ENCODE measurements at places on chromosomes 16 and 17.

DNA sequence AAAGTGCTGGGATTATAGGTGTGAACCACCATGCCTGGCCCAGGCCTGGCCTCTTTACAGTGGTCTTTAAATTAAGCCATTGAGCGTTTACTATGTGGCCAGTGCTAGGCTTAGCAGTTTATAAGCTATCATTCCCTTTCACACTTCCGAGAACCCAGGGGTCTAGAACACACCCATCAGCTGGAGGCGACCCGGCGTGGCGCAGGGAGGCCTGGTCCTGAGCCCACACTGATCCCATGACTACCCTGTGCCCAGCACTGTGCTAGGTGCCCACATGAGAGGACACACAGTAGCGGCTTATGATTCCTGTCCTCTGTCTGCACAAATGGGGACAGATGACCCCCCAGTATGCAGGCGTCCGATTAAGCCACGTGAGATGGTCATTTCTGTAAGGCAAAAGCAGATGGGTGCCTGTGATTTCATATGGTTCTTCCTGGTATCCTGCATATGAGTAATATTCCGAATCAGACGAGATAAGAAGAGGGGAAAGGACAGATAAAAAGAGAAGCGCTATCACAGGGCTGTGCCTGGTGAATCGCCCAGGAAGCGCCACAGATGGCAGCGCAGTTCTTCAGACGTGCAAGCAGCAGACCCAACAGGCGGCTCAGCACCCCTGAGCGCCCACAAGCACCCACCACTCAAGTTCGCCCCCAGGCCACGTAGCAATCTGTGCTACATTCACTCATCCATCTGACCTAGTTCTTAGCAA lies 5.3 kb downstream of the OSGIN1 start:
- H3K27ac ChIP-seq: no peak overlapping the region
- H3K4me3 ChIP-seq: no peak overlapping the region
- peaks cover 10% of the 10 kb centered on the region for H3K27me3 ChIP-seq

DNA sequence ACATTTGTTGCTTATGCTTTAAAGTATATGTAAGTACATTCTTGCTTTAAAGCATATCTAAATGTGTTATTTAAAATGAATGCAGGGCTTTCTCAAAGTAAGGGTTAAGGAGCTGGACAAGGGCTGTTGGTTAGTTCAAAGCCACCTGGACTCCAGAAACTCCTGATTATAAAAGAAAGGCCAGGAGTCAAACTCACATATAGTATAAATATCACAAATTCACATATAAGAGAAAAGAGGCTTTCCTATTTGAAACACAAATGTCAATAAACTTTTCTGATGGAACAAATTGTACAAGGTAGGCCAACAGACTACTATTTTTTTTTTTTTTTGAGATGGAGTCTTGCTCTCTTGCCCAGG lies 84.5 kb upstream of the CORO6 start:
- peak overlapping the region; percentile 99 for H3K27ac ChIP-seq
- H3K27me3 ChIP-seq: no peaks in the 10 kb centered on the region
- peaks cover 44% of the 10 kb centered on the region for H3K4me1 ChIP-seq
- peak overlapping the region; percentile 82 for H3K4me3 ChIP-seq

DNA sequence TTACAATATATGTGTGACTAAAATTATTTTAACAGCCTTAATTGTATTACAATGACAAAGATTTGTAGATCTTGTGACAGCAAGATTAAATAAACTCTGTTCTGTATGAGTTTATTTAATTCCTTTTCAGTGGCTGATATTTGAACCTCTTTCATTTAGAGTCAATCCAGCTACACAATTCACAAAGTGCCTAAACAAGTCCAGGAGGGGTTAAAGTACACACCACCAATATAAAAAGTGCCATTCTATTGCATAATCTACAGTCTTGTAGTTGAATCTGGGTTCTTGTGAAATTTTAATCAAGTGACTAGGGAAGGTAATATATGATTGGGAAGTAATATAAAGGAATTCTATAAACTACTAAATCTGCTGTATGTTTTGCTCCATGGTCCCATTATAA lies 3.9 kb upstream of the NFAT5 start:
- H3K36me3 ChIP-seq: peaks cover 7% of the 10 kb centered on the region
- H3K27ac ChIP-seq: no peak overlapping the region
- no peak overlapping the region for H3K4me3 ChIP-seq

DNA sequence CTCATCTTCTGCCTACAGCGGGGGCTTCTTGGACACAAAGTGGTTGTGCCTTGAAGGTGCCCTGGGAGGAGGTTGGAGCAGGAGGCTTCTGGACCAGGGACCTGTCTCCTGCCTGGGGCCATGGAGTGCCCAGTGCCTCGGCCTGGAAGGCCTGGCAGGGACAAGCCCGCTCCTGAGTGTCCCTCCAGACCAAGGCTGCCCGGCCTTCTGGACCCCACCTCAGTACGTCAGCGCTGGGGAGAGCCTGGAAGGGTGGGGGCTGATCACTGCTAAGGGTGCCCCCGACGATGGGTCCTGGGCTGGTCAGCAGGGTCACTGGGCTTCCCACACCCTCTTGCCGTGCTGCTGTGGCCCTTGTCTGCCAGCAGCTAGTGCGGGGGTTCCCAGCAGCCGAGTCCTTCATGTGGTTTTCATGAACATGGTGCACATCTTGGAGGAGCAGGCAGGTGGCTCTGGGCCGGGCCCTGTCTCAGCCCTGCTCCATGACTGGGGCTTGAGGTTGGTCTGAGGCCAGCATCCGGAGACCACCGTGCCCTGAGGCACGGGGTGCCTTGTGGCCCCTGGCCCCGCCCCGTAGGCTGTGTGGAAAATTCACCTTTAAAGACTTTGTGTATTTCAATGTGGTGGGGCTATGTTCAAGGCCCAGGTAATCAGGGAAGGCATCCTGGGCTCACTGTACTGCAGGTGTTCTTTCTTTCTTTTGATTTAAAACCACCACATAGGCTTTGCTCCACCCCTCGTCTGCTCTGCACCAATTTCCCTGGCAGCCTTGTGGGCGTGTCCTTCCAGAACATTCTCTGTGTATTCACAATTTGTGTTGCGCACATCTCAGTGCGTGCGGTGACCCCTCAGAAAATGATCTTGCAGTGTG lies 22.4 kb downstream of the MGRN1 start:
- H3K4me1 ChIP-seq: peaks cover 12% of the 10 kb centered on the region
- H3K27me3 ChIP-seq: no peaks in the 10 kb centered on the region
- no peak for DNase-seq
- peaks cover 24% of the 10 kb centered on the region for H3K36me3 ChIP-seq

- no peak for DNase-seq
- peaks cover 55% of the 10 kb centered on the region for H3K4me1 ChIP-seq
- no peaks in the 10 kb centered on the region for H3K27me3 ChIP-seq
- peak overlapping the region; percentile 7 for H3K4me3 ChIP-seq
These were observed 7.5 kb downstream of the SRSF1 start for GRCh38 chr17:57999496-58000017.

- peak overlapping the region; percentile 9 for H3K4me3 ChIP-seq
- no peak for DNase-seq
- peaks cover 6% of the 10 kb centered on the region for H3K36me3 ChIP-seq
- no peaks in the 10 kb centered on the region for H3K27me3 ChIP-seq
- H3K27ac ChIP-seq: peak overlapping the region; percentile 66
These were observed 5.9 kb downstream of the ARSG start for GRCh38 chr17:68297195-68297594.

GRCh38 chr17:80474231-80474960 lies 2.0 kb downstream of the NPTX1 start:
- no peak for DNase-seq
- H3K4me3 ChIP-seq: peak overlapping the region; percentile 42
- H3K27ac ChIP-seq: no peak overlapping the region
- H3K27me3 ChIP-seq: peaks cover 46% of the 10 kb centered on the region
- no peaks in the 10 kb centered on the region for H3K36me3 ChIP-seq
- peaks cover 12% of the 10 kb centered on the region for H3K4me1 ChIP-seq

- DNase-seq: no peak
- H3K27ac ChIP-seq: no peak overlapping the region
- no peaks in the 10 kb centered on the region for H3K36me3 ChIP-seq
- no peaks in the 10 kb centered on the region for H3K4me1 ChIP-seq
- H3K27me3 ChIP-seq: no peaks in the 10 kb centered on the region
- no peak overlapping the region for H3K4me3 ChIP-seq
These were observed 644.1 kb downstream of the KCNJ2 start for GRCh38 chr17:70813355-70813930.

- H3K4me3 ChIP-seq: no peak overlapping the region
- H3K27me3 ChIP-seq: no peaks in the 10 kb centered on the region
- no peak for DNase-seq
- peaks cover 10% of the 10 kb centered on the region for H3K36me3 ChIP-seq
These were observed 240 bp downstream of the WBP2 start for GRCh38 chr17:75854881-75855309.

- peak; percentile 69 for DNase-seq
- peaks cover 12% of the 10 kb centered on the region for H3K36me3 ChIP-seq
- H3K27me3 ChIP-seq: no peaks in the 10 kb centered on the region
- peak overlapping the region; percentile 89 for H3K27ac ChIP-seq
- H3K4me3 ChIP-seq: peak overlapping the region; percentile 51
These were observed 510.7 kb downstream of the MAF start for GRCh38 chr16:79089735-79090284.

- H3K4me1 ChIP-seq: no peaks in the 10 kb centered on the region
- H3K4me3 ChIP-seq: no peak overlapping the region
- H3K36me3 ChIP-seq: no peaks in the 10 kb centered on the region
- no peak for DNase-seq
- H3K27me3 ChIP-seq: no peaks in the 10 kb centered on the region
- no peak overlapping the region for H3K27ac ChIP-seq
These were observed 280.1 kb upstream of the MON1B start for GRCh38 chr16:76910931-76911330.

GRCh38 chr16:25013751-25014499 lies 1.2 kb downstream of the ARHGAP17 start:
- no peak for DNase-seq
- H3K4me3 ChIP-seq: peak overlapping the region; percentile 93
- peak overlapping the region; percentile 90 for H3K27ac ChIP-seq
- H3K4me1 ChIP-seq: peaks cover 65% of the 10 kb centered on the region
- H3K27me3 ChIP-seq: no peaks in the 10 kb centered on the region
- peaks cover 46% of the 10 kb centered on the region for H3K36me3 ChIP-seq

- H3K27me3 ChIP-seq: no peaks in the 10 kb centered on the region
- no peak for DNase-seq
- H3K4me1 ChIP-seq: peaks cover 21% of the 10 kb centered on the region
- H3K36me3 ChIP-seq: peaks cover 31% of the 10 kb centered on the region
These were observed 10.4 kb downstream of the PRR11 start for GRCh38 chr17:59165933-59166342.

DNA sequence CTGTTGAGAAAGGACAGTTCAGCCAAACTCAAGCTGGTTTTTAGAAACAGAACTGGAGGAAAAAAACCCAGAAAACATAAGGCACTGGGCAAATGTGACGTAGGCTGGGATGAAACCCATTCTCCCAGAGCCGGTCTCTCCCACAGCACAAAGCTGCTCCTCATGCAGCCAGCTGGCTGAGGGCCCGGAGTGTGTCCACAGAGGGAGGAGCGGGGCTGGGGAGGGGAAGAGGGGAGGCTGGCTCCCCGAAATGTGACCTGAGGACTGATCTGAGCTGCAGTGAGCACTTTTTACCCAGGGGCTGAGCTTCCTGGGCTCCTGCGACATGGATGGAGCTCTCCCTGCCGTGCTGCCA lies 20.8 kb downstream of the FOXF1 start:
- no peak overlapping the region for H3K4me3 ChIP-seq
- no peak for DNase-seq
- peaks cover 3% of the 10 kb centered on the region for H3K36me3 ChIP-seq
- no peaks in the 10 kb centered on the region for H3K27me3 ChIP-seq
- no peaks in the 10 kb centered on the region for H3K4me1 ChIP-seq

DNA sequence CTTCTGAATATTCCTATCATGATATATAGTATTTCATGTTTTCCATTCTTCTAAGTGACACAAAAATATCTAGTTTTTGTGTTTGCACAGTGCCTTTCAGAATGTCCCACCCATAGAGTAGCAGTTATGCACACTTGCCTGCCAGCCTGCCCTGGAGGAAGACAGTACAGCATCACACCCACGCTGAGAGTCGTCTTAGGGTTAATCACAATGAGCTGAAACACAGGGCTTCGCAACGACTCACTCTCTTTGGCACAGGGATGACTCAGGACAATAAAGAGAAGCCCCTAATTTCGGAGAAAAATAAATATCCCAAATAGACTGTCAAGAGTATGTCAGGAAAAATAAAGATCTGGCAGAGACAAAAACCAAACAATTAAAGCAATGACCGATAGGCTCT lies 11.6 kb upstream of the NDUFAB1 start:
- no peak overlapping the region for H3K27ac ChIP-seq
- no peaks in the 10 kb centered on the region for H3K4me1 ChIP-seq
- H3K36me3 ChIP-seq: peaks cover 29% of the 10 kb centered on the region
- DNase-seq: no peak
- no peaks in the 10 kb centered on the region for H3K27me3 ChIP-seq

DNA sequence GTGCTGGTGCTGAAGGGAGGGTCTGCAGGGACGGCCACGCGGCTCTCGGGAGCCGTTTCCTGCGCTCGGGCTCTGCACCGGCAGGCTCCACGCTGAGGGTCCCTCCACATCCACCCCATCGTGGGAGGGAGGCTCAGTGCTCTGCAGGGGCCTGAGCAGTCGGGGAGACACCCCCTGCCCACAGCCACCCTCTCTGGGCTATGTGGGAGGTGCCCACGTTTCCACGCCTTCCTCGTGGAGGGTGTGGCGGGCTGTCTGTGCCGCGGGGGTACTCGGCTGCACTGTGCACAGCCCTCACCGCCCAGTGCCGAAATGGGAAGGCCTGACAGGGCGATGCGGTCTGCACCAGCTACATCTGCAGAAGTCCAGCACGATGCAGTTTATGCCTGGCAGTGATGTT lies 25.5 kb upstream of the ZNF750 start:
- H3K4me1 ChIP-seq: peaks cover 61% of the 10 kb centered on the region
- DNase-seq: no peak
- H3K4me3 ChIP-seq: peak overlapping the region; percentile 47
- no peaks in the 10 kb centered on the region for H3K27me3 ChIP-seq

GRCh38 chr16:717450-718245 lies 2.7 kb downstream of the METRN start:
- no peaks in the 10 kb centered on the region for H3K36me3 ChIP-seq
- peaks cover 12% of the 10 kb centered on the region for H3K4me1 ChIP-seq
- DNase-seq: no peak
- peaks cover 6% of the 10 kb centered on the region for H3K27me3 ChIP-seq
- H3K27ac ChIP-seq: no peak overlapping the region

- H3K36me3 ChIP-seq: peaks cover 41% of the 10 kb centered on the region
- no peak overlapping the region for H3K4me3 ChIP-seq
- no peak for DNase-seq
- no peak overlapping the region for H3K27ac ChIP-seq
These were observed 60.9 kb upstream of the ZNF750 start for GRCh38 chr17:82900741-82901140.

GRCh38 chr16:57167953-57168352 lies 17.9 kb downstream of the PSME3IP1 start:
- no peak overlapping the region for H3K27ac ChIP-seq
- peaks cover 77% of the 10 kb centered on the region for H3K36me3 ChIP-seq
- no peak overlapping the region for H3K4me3 ChIP-seq
- DNase-seq: no peak

DNA sequence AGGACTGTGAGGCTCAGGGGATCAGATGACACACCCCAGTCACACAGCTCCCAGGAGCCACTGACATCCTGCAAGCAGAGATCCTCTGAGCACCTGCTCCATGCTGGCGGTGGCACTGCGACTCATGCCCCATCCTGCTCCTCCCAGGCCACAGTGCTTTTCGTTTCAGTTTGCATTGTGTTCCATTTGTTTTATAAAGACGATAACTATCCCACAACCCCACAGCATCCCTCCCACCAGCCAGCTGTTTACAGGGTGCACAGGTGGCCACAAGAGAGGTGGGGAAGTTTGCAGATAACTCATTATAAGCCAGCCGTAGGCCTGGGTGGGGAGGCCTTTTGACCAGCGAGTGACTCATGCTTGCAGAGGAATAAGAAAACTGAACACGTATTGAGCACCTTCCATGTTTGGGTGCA lies 28.2 kb downstream of the BCO1 start:
- peaks cover 4% of the 10 kb centered on the region for H3K4me1 ChIP-seq
- no peak overlapping the region for H3K4me3 ChIP-seq
- H3K27ac ChIP-seq: no peak overlapping the region
- H3K27me3 ChIP-seq: peaks cover 2% of the 10 kb centered on the region
